ENCODE measurements at places on chromosomes 16 and 17.
A peak's percentile ranks its signal among the peaks of the same experiment; 100 is the strongest.

DNA sequence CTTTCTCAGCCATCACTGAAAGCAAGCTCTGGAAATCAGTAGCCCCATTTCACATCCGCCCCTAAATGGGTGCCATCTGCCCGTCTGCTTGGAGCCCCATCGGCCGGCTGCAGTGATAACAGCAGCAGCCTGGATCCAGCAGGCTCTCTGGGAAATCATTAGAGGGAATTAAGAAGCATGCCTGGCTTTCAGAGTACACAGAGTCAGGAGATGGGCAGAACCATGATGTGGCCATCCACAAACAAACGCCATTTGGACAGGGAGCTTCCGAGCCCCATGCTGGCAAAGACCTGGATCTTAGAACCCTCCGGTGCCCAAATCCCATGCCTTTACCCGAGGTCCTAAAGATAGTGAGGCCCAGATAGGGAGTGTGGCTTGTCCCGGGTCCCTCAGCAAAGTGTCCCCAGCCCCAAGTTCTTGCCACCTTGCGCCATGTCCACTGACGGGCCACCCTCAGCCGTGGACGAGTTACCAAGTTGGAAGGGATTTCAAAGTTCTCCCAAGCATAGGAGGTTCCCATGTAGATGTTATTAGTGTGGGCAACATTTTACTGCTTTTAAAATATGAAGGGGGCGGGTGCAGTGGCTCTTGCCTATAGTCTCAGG lies 1.0 kb upstream of the LITAF start:
- DNase-seq = no peak

- DNase-seq = no peak
Measured at GRCh38 chr16:16189842-16190241, 33.5 kb downstream of the ABCC6 start.

DNA sequence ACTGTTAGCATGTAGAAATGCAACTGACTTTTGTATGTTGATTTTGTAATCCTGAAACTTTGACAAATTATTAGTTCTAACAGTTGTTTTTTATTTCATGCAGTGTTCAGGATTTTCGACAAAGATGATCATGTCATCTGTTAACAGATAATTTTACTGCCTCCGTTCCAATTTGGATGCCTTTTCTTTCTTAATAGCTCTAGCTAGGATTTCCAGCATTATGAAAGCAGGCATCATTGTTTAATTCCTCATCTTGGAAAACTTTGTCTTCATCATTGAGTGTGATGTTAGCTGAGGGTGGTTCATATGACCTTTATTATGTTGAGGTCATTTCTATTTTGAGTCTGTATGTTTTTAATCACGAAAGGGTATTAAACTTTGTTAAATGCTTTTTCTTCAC lies 31.9 kb downstream of the RMI2 start:
- no peak for DNase-seq

DNA sequence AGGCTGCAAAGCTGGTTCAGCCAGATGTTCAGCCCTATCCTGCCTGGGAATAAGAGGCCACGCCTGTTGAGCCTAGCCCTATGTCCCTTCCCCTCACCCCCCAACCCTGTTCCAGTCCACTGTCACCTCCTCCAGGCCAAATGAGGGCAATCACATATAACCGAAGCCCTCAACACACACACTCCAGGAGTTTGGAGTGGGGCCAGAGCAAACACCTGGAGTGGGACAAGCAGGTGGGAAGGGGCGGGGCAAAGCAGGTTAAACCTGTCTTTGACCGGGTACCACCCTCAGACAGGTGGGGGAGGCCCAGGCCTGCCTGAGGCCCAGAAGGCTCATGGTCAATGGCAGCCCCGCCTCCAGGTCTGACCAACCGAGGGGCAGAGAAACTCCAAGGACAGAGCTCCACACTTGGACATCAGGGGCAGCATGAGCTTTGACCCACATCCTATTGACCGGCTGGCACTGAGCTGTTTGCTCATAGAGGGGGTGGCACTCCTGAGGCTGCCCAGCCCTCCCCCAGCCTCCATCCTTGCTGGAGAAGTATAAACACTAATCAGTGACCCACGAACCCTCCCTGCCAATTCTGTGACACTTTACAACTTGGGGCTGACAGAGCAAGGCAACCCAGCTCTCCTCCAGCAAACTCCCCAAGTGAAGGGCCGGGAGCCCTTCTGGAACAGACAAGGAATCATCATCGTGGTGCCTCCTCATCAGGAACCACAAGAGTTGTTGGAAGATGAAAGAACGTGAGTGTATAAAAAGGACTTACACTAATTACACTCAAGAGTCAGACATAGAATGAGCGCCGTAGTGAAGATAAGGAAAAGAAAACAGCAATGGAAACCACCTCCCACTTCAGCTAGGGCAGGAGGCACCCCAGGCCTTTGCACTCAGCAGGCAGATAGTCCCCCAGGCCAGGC lies 1.5 kb downstream of the ESRP2 start:
- no peak for DNase-seq

- no peak for DNase-seq
Measured at GRCh38 chr17:42457107-42457792, 1.4 kb upstream of the ATP6V0A1 start.

- DNase-seq = no peak
Measured at GRCh38 chr17:8469964-8470363, 34.3 kb downstream of the NDEL1 start.

DNA sequence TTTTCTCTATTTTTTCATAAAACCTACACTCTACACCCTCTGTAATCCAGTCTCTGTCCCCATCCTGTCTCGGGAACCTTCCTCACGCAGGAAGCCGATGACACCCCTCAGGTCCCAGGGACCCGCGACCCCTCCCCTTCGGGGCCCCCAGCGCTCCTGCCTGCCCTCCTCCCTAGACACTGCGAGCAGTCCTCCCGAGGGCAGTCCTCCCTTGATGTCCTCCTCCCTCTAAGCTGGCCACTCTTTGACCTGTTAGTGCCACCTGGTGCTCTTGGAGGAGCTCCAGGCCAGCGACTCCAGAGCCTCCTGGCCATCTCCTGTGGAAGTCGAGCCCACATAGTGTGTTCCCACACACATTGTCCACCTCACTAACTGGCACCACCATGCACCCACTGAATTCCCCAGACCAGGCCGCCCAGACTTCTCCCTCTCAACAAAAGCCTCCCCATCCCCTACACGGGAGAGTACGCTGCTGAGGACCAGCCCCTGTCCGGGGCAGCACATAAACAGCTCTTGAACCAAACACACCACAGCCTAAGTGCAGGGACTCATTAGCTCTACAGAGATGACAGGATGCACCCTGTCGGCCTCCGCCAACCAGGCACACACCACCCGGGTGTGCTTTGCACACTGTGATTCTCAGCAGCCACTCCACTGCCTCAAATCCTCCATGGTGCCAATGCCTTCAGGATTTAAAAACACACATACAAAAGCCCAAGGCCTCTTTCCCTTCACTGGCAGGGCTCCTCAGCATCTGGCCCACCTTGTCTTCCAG lies 9.3 kb downstream of the OSBPL7 start:
- DNase-seq = no peak

DNA sequence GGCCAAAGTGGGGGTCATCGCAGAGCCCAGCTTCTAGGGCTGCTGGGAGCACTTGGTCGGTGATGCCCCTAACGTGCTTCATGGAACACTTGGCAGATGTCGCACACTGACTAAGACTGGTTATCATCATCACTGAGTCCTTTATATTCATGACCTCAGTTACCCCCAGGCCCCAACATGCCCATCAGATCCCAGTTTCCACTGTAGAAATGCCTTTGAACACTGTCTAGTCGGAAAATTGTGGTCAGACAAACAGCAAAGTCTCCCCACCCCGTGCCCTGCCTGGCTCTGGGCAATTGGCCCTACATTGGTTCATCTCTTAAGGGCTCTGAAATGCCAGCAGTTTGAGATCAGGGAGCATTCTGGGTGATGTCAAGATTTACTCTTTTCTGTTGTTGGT lies 51.3 kb downstream of the NKD1 start:
- no peak for DNase-seq

- no peak for DNase-seq
Measured at GRCh38 chr16:66267292-66268014, 99.0 kb upstream of the CDH5 start.

DNA sequence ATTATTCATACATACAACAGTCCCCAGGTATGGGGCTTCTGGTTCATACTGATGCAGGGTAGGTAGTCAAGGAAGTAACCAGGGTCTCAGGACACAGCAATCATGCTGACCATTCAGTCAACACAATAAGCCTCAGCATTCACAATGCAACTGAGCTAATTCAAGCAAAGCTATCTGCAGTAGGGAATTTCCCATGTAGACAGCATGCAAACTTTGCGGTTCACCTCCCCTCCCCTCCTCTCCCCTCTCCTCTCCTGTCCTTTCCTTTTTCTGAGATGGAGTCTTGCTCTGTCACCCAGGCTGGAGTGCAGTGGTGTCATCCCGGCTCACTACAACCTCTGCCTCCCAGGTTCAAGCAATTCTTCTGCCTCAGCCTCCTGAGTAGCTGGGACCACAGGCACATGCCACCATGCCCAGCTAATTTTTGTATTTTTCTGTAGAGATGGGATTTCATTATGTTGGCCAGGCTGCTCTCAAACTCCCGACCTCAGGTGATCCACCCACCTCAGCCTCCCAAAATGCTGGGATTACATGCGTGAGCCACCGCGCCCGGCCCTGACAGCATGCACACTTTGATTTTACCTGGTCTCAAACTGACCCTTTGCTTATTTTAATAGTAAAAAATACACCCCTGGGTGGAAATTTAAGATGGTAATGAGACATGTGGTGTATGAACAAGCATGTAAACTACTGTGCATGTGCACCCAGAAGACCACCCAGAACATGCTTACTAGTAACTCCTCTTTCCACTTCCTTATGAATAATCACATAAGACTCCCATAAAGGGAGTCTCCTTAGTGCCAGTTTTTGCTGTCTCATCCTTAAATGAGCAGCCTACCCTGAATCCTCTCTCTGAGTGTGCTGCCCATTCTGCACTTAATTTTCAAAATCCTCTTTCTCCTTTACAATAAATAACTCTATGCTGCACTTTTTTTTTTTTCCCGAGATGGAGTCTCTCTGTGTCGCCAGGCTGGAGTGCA lies 9.3 kb upstream of the RNF135 start:
- DNase-seq = no peak

DNA sequence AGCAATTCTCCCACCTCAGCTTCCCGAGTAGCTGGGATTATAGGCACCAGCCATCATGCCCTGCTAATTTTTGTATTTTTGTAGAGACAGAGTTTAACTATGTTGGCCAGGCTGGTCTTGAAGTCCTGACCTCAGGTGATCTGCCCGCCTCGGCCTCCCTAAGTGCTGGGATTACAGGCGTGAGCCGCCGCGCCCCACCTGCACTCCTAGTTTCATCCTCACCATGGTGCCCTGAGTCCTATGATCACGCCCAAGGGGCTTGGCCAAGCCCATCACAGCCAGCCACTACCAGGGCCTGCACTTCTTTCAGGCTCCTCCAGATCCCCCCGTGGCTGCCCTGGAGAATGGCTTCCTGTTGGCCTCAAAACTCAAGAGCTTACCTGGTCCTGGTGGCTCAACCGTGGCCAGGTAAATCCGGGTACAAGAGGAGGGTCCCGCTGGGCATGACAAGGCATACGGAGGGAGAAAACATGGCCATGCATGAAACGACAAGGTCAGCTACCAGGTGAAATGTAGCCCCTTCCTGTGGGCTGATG lies 20.4 kb upstream of the TFAP4 start:
- DNase-seq = no peak

- DNase-seq = no peak
Measured at GRCh38 chr17:4276514-4276913, 12.7 kb upstream of the ANKFY1 start.

- DNase-seq = peak; percentile 69
Measured at GRCh38 chr17:50944054-50944901, 78.1 kb upstream of the TOB1 start.

DNA sequence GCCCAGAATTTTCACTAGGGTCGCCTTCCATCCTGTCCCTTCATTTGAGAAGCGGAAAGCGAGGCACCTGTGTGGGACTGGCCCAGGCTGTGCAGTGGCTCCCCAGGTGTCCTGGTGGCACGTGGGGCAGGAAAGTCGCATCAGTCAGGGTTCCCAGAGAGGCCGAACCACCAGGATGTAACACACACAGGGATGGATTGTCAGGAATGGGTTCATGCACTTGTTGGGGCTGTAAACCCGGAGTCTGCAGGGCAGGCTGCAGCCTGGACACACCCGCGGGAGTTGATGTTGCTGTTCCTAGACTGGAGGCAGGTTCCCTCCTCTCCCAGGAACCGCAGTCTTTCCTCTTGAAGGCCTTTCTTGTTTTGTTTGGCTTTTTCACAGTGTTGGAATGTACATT lies 30.7 kb upstream of the RPTOR start:
- DNase-seq = no peak

DNA sequence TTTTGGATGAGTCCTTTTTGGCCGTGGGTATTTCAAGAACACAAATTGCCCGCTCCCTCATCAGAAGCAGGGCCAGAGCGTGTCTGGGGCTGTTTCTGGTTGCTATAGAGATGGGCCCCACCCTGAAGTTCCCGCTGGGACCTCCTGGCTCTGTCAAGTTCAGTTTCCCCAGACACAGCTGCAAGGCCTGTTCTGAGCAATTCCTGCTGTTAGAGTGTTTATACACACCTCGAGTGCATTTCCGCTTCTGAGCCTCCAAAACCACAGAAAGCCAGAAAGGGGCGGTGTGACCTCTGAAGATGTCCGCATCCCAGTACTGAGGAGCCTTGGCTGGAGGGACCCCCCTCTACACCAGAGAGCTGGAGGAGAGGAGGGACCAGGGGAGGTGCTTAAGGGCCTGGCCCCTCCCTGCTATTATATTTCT lies 9.3 kb upstream of the WBP2 start:
- DNase-seq = no peak
